ENCODE measurements at places on chromosomes 2 and 18.

DNA sequence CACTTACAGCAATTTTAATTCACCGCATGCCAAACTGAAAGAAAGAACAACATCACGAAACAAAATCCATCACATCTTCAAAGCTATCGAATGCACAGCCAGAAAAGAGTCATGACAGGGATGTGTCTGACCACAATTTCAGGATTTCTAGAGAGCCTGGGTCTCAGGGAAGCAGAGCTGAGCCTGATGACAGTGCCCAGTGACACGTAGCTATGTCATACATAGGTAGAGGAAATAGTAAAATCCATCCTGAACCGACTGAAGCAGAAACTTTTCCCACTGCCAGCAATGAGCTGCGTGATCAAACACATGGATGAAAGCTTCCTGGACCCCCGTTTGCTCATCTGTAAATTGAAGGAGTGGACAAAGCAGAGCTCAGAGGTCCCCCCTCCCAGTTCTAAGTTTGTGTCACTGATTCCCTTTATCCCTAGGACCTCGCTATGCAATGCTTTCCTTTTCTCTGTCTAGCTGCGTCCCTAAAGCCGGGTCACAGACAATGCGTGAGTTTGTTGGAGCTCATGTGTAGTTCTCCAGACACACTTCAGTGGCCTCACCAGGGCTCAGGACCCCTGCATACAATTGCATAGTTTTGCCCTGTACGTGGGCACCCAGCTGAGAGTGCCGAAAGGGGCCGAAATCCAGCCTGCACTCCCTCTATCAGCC lies 37.6 kb downstream of the CCBE1 start:
- no peak for DNase-seq

DNA sequence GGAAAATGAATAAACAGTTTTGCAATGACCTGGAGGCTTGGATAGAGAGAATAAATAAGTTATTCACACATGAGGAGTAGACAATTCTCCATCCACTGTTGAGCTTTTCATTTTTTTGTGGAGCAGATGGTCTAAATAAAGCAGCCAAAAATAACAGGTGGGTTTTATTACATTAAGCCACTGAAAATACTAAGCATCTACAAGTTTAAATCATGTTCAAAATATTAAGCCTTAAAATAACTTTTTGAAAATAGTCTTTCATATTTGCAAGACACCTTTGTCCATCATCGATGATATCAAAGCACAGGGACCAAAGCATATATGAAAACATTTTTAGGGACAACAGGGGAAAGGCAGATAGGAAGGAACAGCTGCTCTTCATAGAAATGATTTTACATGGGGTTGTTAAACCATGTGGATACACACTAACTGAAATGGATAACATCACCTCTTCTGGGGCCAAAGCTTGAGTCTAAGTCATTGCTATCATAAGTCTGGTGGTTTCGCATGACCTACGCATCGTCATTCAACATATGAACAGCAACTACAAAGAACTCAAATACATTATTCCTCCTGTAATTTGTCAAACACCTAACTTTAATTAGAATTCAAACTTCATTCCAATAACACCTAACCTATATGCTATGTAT lies 197.6 kb upstream of the CHST9 start:
- no peak for DNase-seq

GRCh38 chr2:14936426-14936825 lies 303.9 kb downstream of the LRATD1 start:
- no peak for DNase-seq

- no peak for DNase-seq
Observed at GRCh38 chr2:172467382-172467781, 40.0 kb downstream of the ITGA6 start.

DNA sequence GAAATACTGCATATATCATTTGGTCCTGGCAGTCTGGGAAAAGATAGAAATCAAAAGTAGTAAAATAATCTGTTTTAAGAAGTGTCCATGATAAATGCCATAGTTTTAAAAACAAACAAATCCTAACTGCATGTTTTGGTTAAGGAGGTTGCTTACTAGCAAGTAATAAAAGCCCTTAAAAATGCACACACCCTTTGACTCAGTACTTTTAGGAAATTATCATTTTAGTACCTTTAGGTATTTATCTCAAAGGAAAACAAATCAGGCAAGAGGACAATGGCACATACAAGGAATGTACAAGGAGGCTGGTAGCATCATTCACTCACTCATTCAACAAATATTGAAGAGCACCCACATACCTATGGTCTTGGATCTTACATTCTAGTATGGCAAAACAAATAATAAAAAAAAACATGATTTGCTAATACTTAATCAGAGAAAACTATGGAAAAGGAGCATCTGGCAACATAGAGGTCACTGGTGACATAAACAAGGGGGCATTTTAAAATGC lies 67.6 kb downstream of the OLA1 start:
- no peak for DNase-seq

GRCh38 chr2:160934263-160934662 lies 226.0 kb upstream of the TANK start:
- no peak for DNase-seq

DNA sequence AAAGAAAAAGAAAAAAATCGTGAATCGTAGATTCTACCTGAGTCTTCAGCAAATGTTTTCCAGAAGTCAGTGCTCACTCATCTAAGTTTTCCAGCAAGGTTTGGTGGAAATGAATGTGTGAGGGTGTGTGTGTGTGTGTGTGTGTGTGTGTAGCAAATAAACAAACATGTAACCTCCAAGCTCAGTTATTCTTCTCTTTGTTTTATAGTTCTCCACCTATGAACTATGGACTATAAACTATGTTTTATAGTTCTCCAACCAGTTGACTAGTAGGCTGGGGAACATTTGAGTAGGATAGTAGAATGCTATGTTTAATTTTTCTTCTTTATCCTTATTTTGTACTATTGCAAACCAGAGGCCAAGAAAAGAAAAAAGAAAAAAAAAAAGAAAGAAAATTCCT lies 44.6 kb upstream of the SERPINE2 start:
- DNase-seq, result no peak

DNA sequence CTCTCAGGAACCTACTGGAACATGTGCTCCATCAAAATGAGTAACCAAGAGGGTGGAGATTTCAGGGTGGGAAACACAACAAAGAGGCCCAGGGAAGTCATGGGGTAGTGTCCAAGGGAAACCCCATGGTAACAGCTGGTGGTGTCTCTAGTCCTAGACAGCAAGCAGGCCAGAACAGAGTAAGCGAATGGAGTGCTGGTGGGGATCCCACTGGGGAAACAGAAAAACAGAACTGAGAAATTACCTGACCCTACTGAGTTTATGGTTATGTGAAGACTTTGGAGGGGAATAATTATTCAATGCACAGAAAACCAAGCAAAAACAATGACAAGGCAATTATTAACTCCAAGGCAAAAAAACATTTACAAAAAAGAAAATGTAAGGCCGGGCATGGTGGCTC lies 16.9 kb downstream of the ERCC3 start:
- DNase-seq, result no peak

- DNase-seq, result no peak
Observed at GRCh38 chr18:12231986-12232385, 22.2 kb upstream of the CIDEA start.

GRCh38 chr18:10249270-10249669 lies 205.2 kb upstream of the APCDD1 start:
- DNase-seq, result no peak

- no peak for DNase-seq
Observed at GRCh38 chr2:201701646-201702045, 3.2 kb upstream of the MPP4 start.

DNA sequence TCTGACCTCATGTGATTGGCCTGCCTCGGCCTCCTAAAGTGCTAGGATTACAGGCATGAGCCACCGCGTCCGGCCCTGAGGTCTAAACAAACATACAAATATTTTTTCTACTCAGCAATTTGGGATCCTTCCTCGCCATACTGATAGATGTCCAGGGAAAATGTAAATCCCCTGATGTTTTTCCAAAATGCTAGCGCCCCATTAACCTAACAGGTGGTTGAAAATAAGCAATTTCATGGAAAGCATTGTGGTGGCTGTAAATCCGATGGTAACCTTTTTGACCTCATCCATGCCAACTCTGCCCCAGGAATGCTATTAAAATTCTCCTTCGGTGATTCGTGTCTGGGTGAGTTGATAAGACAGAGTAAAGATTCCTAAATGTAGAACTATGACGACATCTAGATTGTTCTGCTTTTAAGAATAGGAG lies 19.3 kb downstream of the GEMIN6 start:
- no peak for DNase-seq

DNA sequence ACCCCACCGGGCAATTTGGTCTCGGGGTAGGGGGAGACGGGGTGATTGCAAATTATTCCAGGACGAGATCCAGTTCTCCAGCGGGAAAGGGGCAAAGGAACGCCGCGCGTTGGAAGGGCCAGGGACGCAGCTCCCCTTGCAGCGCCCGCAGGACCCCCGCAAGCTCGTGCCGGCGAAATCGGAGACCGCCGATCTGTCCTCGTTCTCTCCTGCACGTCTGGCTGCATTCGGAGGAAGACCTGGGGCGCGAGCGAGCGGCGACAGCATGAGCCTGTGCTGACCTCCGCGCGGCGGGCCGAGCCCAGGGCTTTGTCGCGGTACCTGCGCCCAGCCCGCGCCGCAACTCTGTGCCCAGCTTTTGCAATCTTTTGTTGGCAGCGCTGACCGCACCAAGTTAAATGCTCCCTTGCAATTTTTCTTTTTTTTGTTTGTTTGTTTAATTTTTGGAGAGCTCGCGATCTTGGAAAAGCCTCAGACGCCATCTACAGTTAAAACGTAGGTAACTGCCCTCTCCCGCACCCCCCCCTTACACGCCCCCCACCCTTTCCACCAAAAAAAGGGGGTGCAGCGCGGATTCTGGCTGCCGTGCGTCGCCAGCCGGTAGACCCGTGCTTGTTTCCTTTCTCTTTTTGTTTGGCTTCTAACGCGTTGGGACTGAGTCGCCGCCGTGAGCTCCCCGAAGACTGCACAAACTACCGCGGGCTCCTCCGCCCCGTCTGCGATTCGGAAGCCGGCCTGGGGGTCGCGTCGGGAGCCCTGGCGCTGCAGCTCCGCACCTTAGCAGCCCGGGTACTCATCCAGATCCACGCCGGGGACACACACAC lies 667 bp downstream of the TRIB2 start:
- DNase-seq, result peak; percentile 33

DNA sequence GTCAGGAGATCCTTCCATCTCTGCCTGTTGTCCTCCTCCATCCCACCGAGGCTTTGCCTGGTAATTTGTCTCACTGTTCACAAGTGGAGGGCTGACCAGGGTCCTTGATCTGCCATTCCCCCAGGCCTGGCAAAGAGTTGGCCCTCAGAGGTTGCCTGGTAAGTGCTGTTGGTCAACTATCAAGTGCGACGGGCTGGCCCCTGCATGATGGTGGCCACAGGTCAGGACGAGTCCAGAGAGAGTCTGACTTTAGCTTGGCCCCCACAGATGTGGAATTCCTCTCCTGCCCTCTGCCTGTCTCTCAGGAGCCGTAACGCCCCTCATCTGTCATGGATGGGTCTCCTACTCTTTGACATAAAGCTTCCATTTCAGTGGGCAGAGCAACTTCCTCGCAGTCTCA lies 97.3 kb upstream of the SMIM21 start:
- DNase-seq, result no peak

DNA sequence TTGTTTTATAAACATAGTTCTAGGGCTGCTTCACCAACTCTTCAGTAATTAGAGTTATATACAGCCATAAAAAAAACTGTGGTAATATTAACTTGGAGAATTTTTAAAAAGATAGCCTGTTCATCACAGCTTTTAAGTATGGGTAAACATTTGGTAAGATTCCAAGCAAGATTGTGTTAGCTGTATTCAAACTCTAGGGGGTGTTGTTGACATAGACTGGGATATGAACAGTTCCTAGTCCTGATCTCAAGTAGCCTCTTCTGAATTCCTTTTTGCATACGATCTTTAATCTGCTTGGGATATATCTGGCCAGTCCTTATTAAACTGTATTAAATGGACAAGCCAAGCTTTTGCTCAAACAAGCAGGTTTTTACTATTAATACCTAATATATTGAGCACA lies 13.4 kb downstream of the NOP58 start:
- DNase-seq, result no peak

GRCh38 chr2:164697688-164698461 lies 76.6 kb upstream of the GRB14 start:
- DNase-seq, result no peak

GRCh38 chr2:85265304-85265703 lies 62.5 kb downstream of the TGOLN2 start:
- DNase-seq, result no peak

DNA sequence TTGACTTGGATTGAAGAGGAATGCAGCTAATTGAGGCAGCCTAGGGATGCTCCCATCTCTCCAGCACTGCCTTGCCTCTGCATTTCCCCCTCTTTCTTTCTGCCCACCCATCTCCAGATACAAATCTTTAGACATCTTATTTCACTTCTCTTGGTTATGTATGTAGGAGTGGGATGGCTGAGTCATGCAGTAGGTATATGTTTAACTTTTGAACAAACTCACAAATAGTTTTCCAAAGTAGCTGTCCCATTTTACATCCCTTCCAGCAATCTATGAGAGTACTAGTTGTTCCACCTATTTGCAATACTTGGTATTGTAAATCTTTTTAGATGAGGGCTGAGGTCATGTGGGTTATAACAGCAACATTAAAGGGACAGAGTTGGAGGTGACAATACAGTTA lies 329.9 kb downstream of the DYSF start:
- DNase-seq, result no peak

DNA sequence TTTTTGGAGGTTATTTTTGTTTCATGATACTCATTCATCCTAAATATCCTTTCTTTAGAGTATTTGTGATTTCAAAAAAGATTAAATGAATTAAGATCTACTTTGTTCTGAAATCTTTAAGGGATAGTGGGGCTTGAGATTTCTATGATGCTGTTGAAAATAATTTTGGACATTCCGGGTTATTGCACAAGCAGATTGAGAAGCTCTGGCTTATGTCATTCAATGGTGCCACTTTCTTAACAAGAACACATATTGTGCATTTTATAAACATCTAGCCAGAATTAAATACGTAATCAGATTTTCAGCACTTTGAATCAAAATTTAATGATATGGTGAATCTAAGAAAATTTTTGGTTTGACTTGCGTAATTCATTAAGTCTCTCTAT lies 207.7 kb upstream of the COL3A1 start:
- DNase-seq, result no peak

GRCh38 chr2:120258196-120258595 lies 5.5 kb downstream of the RALB start:
- no peak for DNase-seq

- no peak for DNase-seq
Observed at GRCh38 chr18:58049000-58049688, 5.1 kb downstream of the NEDD4L start.

GRCh38 chr2:139790807-139791752 lies 1010.9 kb upstream of the NXPH2 start:
- DNase-seq, result no peak

All from activated T-helper 1 cell treated with Interleukin-2 at 50 U/mL for 16 hours (primary cell).